Right cardiac atrium (tissue), 5 donors: ENCODE measurements at places on chromosomes 6 and 20. TPM values are rescaled to one million over a fixed set of nuclear protein-coding genes. Genes with fewer than 3 reads are reported as not detected.

Gene RSPO3
- polyA plus RNA-seq: 1.3 TPM

Gene PCSK2
- polyA plus RNA-seq: 1.1 TPM

Gene KCNK16
- not detected for polyA plus RNA-seq

Gene SRXN1
- 23.9 TPM for polyA plus RNA-seq

Gene KCNK17
- polyA plus RNA-seq: 2.5 TPM

DNA sequence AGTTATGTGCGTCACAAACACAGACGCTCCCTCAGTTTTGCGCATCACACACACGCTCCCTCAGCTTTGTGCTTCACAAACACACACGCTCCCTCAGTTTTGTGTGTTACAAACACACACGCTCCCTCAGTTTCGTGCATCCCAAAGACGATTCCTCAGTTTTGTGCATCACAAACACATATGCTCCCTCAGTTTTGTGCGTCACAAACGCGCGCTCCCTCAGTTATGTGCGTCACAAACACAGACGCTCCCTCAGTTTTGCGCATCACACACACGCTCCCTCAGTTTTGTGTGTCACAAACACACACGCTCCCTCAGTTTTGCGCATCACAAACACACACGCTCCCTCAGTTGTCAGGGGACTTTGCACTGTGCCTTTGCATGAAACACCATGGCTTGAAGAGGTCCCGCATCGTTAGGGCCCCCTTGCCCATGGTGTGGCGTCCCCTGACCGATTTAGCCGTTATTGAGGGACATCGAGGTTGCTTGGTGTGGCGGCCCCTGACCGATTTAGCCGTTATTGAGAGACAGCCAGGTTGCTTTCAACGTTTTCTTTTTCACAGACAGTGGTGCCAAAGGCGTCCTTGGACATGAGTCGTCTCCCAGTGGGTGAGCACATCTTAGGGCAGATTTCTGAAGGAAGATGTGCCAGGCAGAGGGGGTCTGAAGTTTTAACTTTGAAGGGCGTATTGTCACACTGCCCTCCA is 28.1 kb upstream of the MYT1 start:
- peak; percentile 10 for DNase-seq

- no peak for DNase-seq
Observed at GRCh38 chr6:13848522-13849150, 34.3 kb upstream of the MCUR1 start.

- DNase-seq: peak; percentile 71
Observed at GRCh38 chr6:151389618-151390275, 1.6 kb downstream of the ZBTB2 start.

DNA sequence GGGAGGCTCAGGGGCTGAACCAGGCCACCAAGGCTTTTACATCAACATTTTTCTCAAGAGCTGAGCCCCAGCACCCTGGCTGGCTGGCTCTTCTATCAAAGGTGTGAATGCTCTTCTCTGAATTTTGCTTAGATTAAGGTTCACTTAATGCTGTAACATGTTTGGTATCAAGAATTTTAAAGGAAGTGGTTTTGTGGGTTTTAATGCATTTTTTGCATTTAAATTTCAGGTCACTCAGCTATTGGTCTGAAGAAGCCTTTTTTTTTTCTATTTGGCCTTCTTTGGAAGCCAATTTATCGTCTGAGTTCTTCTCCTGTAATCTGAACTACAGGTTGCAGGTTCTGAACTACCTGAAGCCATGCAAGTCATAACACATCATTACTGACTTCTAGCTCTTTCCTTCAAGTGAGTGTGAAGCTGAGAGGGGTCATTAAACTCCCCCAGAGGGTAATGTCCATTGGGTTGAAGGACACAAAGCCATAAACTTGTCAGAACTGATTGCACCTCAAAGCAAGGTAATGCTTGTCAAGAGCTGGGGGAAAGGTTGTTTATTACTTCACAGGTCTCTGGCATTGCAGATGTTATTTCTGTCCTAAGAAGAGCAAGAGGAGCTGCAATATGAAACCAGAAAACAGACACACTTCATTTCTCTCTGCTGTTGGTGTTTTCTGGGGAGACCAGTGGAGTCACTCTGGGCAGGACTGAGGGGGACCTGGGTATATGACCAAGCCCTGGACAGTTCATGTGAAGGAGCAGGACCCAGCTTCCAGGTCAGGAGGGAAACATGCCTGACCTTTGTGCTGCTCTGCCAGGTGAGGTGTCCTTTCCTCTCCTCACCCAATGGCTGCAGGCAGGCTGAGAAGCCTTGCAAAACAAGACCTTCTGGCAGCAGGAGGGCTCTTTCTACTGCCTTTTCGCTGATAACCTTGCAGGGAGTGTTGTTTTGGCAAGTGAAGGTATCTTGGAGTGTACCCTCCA is 26.1 kb upstream of the NEDD9 start:
- no peak for DNase-seq

GRCh38 chr20:10788877-10789276 is 115.1 kb upstream of the JAG1 start:
- no peak for DNase-seq

DNA sequence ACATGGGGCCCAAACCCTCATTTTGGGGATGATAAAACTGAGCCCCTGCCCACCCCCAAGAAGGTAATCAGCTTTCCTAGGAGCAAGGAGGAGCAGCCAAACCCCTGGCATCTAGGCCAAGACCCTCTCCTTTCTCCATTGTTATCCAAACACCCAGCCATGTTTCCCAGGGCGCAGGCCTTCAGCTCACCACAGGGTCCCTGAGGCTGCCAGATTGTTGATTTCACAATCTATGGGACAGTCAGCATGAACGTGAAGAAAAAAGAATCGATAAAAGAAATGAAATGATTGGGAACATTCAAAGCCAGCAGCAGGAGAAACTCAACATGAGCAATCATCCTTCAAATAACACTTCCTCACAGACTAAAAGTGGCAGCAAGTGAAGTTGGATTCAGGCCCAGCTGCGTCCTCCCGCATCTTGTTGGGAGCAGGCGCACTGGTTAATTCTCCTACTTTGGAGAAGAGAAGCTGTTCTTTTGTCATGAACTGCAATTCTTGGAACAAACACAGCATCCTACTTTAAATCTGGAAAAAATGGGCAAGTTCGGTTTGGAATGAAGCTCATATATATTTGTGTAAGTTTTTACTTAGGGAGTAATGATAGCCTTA is 241.8 kb upstream of the PRDM1 start:
- DNase-seq: peak; percentile 75

DNA sequence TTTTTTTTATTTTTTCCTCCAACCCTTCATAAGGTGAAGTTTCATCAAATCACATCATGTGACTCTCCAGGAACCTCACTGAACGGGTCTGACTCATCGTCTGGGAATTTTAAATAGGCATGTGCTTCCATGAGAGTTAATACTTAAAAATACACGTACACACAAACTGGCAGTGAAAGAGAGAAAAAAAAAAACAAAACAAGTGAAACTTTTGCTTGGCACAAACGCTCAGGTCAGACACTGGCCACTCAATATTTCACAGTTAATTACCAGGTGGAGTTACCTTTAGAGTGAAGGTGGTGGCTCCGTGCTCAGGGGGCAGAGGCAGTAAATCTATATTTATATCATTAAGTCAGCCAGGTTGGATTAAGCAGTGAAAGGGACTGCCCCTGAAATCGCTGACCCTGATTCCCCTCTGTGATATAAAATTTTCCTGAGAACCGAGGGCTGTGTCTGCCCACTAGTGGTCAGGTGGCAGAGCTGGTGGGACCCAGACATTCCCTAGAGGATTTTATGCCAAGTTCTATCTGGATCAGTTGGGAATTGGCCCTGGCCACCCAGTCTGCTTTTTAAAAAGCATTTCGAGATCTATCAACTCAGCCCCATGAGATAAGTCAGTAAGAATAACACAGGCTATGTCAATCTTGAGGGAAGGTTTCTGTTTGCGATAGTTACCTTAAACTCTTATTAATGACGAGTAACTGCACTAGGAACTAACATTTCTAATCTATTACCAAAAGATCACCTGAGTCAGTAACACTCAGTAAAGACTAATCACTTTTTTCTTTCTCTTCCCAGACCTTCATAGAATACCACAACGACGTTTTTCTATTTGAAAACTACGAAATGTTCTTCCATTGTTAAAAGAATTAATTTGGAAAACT is 259.1 kb downstream of the HDGFL1 start:
- no peak for DNase-seq

GRCh38 chr6:41757271-41757670 is 10.1 kb upstream of the PGC start:
- DNase-seq: no peak

DNA sequence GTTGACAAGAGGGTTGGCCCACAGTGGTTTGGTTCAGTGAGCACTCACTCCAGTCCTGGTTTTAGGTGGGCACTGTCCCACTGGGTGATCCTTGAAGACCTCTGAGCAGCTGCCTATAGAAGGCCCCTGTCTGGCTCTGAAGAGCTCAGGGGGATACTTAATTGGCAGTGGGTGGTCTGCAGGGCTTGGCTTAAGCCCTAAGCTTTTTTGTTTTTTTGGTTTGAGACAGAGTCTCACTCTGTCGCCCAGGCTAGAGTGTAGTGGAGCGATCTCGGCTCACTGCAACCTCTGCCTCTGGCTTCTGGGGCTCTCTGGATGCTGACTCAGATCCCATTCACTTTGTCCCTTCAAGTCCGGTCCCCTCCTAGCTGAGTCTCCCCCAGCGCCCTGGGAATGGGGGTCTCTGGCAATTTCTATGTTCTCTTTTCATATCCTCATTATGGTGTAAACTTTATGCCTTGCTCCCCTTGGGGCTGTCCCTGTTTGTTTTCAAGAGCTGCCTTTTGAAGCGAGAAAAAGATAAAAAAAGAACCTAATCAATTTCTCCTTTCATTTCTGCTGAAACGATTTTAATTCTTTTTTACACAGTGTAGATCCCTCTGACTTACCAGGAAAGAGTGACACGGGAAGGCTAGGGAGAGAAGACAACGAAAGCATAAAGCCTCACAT is 12.2 kb upstream of the KCNG1 start:
- DNase-seq: no peak

DNA sequence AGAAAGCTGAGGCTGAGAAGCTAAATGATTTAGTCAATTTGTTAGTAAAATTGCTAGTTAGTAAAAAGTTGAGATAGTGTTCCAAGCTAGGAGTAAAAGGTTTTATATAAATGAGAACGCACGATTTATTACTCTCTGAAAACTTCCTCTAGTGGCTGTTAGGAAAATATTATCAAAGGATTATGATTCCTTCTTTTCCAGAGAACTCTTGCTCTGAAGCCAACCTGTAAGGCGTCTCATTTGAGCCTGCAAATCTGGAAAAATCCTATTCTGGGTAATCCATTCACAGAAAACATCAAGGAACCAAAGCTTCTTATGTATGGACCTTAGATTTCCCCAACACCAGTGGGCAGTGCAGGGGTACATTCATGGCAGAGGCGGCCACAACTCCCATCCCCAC is 252.7 kb downstream of the SOD2 start:
- DNase-seq: no peak

DNA sequence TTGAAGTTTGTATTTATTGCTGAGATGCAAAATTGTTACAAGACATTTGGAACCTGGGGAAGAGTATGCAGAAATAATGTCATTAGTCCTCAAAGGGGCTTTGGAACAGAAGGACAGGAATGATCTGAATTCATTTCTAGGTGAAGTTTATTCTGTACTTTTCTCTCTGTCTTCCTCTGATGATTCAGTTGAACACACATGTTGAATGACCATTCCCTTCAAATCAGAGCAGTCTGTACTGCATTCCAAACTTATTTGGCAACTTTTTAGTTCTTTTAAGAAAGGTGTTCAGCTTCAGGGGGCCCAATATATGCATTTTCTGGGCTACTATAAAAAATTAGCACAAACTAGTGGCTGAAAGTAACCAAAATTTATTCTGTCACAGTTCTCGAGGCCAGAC is 213.9 kb upstream of the LAMP5 start:
- DNase-seq: no peak

DNA sequence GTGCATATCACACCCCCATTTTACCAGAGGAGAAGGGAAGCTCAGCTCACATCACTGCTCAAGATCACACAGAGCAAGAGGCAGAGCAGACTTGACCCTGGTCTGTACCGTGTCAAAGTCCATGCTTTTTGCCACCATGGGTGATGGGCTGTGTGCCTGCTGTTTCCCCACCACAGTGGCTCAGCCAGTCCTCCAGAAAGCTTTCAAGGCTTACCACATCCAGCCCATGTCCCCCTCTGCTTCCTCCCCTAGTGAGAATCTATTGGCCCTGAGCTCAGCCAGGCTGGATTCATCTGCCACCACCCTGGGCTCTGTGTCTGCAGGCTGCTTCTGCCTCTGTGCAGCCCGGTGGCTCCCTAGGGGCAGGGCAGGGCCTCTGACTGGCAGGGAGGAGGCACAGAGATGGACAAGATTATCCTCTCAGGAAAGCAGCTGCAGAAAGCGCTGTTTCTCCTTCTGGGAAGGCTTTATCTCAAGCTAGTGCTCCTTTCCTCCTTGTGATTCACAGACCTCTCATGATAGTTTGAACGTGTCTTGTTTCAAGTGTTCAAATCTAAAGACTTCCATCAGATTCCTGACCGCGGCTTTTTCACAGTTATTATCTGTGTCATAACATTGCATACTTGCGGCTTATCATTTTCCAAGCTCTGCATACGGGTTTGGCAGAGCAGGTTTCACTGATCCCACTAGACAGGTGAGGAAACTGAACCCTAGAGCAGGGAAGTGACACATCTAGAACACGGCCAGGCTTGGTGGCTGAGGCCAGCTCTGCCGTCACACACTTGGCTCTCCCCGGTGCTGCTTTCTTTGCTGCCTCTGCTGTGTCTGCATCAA is 37.4 kb downstream of the VEGFA start:
- DNase-seq: peak; percentile 62

DNA sequence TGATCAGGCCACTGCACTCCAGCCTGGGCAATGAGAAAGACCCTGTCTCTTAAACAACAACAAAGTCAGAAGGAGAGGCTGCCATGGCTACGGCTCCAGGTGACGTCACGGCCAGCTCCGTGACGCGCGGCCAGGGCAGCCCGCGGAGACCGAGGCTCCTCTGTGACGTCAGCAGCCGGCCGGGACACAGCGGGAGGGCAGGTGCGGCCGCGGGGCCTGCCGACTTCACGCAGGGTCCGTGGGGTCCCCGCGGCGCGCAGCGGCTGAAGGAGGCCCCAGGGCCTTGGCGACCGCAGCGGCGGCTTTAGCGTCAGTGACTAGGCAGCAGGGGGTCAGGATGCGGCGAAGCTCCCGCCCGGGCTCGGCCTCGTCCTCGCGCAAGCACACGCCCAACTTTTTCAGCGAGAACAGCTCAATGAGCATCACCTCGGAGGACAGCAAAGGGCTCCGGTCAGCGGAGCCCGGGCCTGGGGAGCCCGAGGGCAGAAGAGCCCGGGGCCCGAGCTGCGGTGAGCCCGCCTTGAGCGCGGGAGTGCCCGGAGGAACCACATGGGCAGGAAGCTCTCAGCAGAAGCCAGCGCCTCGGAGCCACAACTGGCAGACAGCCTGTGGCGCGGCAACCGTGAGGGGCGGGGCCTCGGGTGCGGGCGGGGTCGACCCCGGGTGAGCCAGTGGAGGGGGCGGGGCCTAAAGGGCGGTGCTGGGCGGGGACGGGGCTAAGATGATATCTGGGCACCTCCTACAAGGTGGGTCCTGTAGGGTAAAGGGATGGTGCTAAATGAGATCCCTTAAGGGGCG is at the start of gene SPAG4:
SPAG4 (plus strand) TSS at position 163 of the 798 bp plus-strand sequence; CDS start at position 338, 175 bp downstream.
- peak; percentile 100 for DNase-seq

GRCh38 chr20:34401741-34402455 is 38.8 kb downstream of the ITCH start:
- no peak for DNase-seq
